ENCODE measurements at places on chromosomes 7 and 10.

DNA sequence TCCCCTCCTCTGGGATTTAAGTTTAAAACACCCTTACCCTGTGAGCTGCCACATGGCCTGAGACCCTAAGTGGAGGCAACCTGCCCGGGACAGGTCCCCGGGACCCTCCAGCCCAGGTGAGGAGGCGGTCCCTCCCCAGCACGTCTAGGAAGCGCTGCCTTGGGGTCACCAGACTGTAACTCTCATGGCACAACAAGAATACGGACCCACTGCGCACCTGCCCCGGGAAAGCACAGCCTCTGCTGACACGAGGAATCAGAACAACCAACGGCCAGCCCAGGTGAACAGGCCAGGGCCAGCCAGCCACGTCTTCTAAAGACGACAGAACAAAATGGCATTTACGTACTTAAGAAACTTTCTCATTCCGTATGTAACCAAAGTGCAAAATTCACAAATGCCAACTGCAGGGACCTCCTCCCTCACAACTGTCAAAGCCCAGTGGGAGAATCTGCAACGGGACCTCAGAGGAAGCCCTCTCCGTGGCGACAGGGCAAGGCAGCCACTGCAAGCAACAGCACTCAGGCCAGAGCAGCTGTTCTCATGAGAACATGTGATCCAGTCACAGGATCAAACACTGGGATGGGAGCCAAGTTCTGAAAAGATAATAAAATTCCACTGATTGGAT lies 208.4 kb downstream of the DIP2C start:
- ATAC-seq = no peak

- ATAC-seq = no peak
Observed at GRCh38 chr7:29377718-29378117, 183.1 kb downstream of the CHN2 start.

DNA sequence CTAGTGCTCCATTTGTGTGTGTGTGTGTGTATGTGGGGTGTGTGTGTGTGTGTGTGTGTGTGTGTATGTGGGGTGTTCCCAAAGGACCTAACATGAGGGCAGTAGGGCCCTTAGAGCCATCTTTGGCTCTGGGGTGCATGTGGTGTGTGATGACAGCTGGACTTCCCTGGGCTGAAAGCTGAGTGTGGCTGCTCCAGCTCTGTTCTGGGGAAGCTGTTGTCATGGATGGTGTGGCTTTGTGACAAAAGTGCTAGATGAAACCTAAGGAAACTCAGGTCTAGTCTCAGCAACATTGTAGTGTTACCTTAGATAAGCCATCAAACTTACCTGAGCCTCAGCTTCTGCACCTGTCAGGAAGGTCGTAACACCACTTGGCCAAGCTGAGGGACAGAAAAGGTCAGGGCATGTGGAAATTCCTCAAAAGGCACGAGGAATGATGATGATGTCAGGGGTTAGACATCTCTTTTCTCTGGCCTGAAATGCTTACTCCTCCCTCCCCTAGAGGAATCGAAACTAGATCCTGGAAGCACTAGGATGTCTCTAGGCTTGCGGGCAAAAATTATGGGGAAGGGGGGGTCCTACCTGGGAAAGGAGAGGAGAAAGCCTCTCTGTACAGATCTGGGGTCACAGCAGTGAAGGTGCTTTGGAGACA lies 115.4 kb downstream of the RPS24 start:
- no peak for ATAC-seq

DNA sequence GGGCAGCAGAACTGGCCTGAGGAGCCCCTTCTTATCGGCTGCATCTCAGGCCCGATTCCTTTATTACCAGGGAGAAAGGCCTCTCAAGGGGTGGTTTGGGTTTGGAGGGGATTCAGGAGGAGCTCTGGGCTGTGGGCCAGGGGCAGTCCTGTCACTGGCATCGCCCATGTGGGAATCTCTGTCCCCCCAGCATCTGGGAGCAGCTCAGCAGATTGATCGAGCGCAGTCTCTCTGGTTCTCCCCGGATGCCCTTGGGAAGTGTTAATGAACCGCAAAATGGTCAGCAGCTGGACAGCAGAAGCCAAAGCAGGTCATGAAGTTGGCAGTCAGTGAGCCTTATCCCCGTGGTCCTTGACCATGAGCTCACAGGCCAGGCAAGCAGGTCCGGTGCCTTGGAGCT lies 104.4 kb upstream of the ANLN start:
- no peak for ATAC-seq

DNA sequence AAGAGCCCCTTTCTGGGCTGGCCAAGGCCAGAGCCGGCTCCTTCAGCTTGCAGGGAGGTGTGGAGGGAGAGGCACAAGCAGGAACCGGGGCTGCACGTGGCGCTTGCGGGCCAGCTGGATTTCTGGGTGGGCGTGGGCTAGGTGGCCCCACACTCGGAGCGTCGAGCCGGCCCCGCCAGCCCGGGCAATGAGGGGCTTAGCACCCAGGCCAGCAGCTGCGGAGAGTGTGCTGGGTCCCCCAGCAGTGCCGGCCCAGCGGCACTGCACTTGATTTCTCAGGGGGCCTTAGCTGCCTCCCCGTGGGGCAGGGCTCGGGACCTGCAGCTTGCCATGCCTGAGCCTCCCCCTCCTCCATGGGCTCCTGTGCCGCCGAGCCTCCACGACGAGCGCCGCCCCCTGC lies 48.1 kb downstream of the SH2D4B start:
- ATAC-seq = no peak

DNA sequence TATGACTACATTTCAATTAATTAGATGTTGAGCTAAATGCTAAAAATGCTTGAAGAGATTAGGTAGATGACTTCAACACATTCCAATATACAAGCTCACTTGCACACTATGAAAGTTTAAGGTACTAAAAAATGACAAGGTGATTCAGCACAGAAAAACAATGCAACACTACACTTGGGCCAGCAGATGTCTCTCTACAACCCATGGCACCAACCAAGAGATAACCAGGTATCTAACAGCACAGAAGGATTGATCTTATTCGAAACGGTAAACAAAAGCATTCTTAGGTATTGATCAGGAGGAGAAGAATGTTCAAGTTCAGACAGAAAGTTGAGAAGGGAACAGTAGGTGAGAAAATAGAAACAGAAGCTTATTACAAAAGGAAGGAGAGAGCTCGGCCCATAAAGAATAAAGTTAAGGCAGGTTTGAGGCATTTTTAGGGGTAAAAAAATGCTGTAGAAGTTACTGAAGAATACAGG lies 248.2 kb upstream of the KLF14 start:
- peak; percentile 55 for ATAC-seq

DNA sequence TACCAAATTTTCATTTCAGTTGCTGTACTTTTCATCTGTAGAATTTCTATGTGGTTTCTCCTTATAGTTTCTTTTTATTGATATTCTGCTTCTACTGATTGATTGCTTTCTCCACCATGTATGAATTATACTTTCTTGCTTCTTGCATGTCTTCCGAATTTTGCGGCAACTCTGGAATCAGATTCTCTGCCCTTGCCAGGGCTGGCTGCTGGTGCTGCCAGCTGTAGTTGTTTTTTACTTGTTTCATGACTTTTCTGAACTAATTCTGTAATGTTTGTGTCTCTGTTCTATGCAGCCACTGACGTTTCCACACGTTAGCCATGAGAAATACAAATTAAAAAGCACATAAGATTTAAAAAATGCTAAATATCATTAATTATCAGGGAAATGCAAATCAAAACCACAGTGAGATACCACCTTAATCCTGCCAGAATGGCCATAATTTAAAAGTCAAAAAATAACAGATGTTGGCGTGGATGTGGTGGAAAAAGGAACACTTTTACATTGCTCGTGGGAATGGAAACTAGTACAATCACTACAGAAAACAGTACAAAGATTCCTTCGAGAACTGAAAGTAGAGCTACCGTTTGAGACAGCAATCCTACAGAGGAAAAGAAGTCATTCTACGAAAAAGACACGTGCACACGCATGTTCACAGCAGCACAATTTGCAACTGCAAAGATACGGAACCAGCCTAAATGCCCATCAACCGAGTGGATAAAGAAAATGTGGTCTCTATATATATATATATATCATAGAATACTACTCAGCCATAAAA lies 51.5 kb downstream of the MAD1L1 start:
- ATAC-seq = no peak

GRCh38 chr7:38880035-38880434 lies 29.0 kb downstream of the VPS41 start:
- no peak for ATAC-seq

GRCh38 chr10:29481906-29482440 lies 152.8 kb downstream of the SVIL start:
- no peak for ATAC-seq

DNA sequence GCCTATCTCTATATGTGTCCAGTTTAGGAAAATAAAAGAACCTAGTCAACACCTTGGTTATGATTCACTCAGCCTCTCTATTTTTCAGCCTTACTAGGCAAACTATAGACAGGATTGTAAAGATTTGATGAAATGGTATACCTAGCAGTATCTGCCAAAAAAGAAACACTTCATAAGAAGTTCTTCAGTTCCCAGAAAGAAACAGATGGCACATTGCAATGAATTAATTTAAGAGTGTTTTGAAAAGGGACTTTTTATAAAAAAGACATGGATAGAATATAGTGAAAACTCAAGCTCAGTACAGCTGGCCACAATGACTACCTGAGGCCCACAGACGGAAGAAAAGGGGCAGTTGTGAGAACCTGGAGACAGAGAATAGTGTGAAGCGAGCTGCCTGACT lies 40.6 kb upstream of the RTKN2 start:
- ATAC-seq = no peak

GRCh38 chr7:77288676-77289320 lies 89.2 kb upstream of the FGL2 start:
- ATAC-seq = no peak

GRCh38 chr10:105644091-105644490 lies 1003.0 kb downstream of the SORCS3 start:
- ATAC-seq = no peak

All from stimulated activated memory B cell treated with anti-CD40 and anti-IgM and Interleukin-4, amounts not matched to agents 10 μg/mL and 1 μg/mL and 100 μg/mL, for 72 hours (primary cell).